ENCODE measurements at places on chromosomes 6 and 20.
A peak's percentile ranks its signal among the peaks of the same experiment; 100 is the strongest.

- H3K36me3 ChIP-seq: no peaks in the 10 kb centered on the region
- no peaks in the 10 kb centered on the region for H3K27me3 ChIP-seq
- no peaks in the 10 kb centered on the region for H3K4me1 ChIP-seq
- no peak overlapping the region for H3K27ac ChIP-seq
- DNase-seq: no peak
Measured at GRCh38 chr20:44850272-44850671, 35.2 kb upstream of the YWHAB start.

DNA sequence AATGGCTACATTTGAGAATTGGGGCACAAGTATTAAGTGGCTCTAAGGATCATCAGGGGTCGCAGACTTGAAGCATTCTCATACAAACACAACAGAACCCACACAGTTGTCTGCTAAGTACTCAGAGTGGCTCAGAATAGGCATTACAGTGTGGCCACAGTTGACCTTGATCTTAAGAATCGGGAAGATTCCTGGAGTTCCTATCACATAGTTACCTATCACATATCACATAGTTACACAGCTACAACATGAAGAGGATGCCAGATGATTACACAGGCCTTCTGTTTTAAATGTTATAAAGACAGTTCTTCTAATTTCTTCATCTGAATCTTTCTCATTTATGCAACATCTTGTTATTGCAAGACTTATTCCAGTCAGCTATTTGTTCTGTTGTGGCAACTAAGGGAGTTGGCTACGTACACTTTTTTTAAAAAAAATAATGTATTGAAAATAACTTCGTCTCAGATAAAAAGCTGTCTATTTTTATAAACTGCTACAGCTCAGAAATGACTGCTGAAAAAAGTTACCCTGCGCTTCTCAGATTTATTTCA is 129.0 kb downstream of the REV3L start:
- H3K27me3 ChIP-seq: no peaks in the 10 kb centered on the region
- H3K27ac ChIP-seq: no peak overlapping the region
- peaks cover 19% of the 10 kb centered on the region for H3K36me3 ChIP-seq

- H3K4me3 ChIP-seq: no peak overlapping the region
- no peak overlapping the region for H3K27ac ChIP-seq
- no peaks in the 10 kb centered on the region for H3K27me3 ChIP-seq
- H3K4me1 ChIP-seq: no peaks in the 10 kb centered on the region
Measured at GRCh38 chr6:127085181-127085580, 33.3 kb upstream of the RSPO3 start.

- H3K27me3 ChIP-seq: no peaks in the 10 kb centered on the region
- peak overlapping the region; percentile 66 for H3K4me3 ChIP-seq
- no peaks in the 10 kb centered on the region for H3K4me1 ChIP-seq
- peak overlapping the region; percentile 80 for H3K27ac ChIP-seq
Measured at GRCh38 chr6:26232940-26233648, 131.9 kb upstream of the BTN3A2 start.

- H3K4me3 ChIP-seq: no peak overlapping the region
- DNase-seq: no peak
- no peaks in the 10 kb centered on the region for H3K27me3 ChIP-seq
- H3K4me1 ChIP-seq: no peaks in the 10 kb centered on the region
Measured at GRCh38 chr20:32695089-32695488, 21.3 kb upstream of the C20orf203 start.

- no peaks in the 10 kb centered on the region for H3K4me1 ChIP-seq
- no peaks in the 10 kb centered on the region for H3K36me3 ChIP-seq
Measured at GRCh38 chr6:147514831-147515230, 6.3 kb downstream of the SAMD5 start.

DNA sequence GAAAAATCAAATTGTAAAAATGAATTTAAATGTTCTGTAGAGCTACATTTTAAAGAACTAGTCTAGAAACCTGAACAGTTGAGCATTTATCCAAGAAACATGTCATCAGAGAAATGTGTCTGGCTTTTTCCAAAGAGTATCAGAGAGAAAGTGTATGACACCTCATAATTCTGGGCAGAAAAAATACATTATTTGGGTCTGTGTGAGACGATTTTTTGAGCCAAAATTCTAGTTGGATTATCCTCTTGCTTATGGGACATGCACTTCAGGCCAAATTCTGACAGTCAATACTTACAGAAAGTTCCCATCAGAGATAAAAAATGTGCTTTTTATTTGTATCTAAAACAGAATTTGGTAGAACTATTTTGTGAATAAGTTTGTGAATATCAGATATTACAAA is 1242.7 kb downstream of the EPHA7 start:
- no peak for DNase-seq
- no peaks in the 10 kb centered on the region for H3K36me3 ChIP-seq
- no peak overlapping the region for H3K27ac ChIP-seq
- H3K4me3 ChIP-seq: no peak overlapping the region
- no peaks in the 10 kb centered on the region for H3K4me1 ChIP-seq
- H3K27me3 ChIP-seq: no peaks in the 10 kb centered on the region

GRCh38 chr20:37379967-37380828 is 34.3 kb downstream of the SRC start:
- H3K27me3 ChIP-seq: no peaks in the 10 kb centered on the region
- DNase-seq: no peak
- no peaks in the 10 kb centered on the region for H3K36me3 ChIP-seq
- H3K4me1 ChIP-seq: peaks cover 5% of the 10 kb centered on the region

DNA sequence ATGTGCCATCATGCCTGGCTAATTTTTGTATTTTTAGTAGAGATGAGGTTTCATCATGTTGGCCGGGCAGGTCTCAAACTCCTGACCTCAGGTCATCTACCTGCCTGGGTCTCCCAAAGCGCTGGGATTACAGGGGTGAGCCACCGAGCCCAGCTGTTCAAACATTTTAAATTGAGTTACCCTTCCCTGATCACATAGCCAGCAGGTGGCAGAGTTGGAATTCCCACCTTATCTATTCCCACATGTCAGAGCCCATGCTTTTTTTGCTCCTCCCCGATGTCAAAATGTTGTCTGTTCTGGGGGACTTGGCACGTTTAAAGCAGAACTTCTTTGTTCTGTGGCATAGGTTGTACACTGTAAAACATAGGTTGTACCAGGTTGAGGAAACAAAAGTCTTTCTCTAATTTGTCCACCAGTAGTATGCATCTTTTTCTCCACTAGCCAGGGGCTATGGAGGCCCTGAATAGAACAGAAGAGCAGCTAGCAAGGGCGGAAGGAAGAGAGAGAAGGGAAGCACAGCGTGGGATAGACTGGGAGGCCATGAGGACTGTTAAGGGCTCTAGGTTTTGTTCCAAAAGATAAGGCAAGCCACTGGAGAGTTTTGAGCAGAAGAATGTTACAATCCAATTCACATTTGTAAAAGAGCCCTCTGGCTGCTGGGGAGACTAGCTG is 7.3 kb upstream of the LBP start:
- no peak for DNase-seq
- H3K4me1 ChIP-seq: no peaks in the 10 kb centered on the region
- no peak overlapping the region for H3K27ac ChIP-seq
- H3K4me3 ChIP-seq: no peak overlapping the region

GRCh38 chr6:131400054-131400778 is 172.8 kb upstream of the ARG1 start:
- no peaks in the 10 kb centered on the region for H3K4me1 ChIP-seq
- DNase-seq: no peak
- no peak overlapping the region for H3K4me3 ChIP-seq
- H3K27me3 ChIP-seq: no peaks in the 10 kb centered on the region
- H3K27ac ChIP-seq: no peak overlapping the region

GRCh38 chr20:34567892-34568865 is 9.7 kb downstream of the MAP1LC3A start:
- peaks cover 8% of the 10 kb centered on the region for H3K36me3 ChIP-seq
- no peak overlapping the region for H3K4me3 ChIP-seq
- no peaks in the 10 kb centered on the region for H3K4me1 ChIP-seq
- H3K27me3 ChIP-seq: no peaks in the 10 kb centered on the region
- no peak for DNase-seq
- no peak overlapping the region for H3K27ac ChIP-seq

- no peaks in the 10 kb centered on the region for H3K4me1 ChIP-seq
- no peak overlapping the region for H3K27ac ChIP-seq
- no peaks in the 10 kb centered on the region for H3K27me3 ChIP-seq
- H3K4me3 ChIP-seq: no peak overlapping the region
- no peak for DNase-seq
- H3K36me3 ChIP-seq: no peaks in the 10 kb centered on the region
Measured at GRCh38 chr6:163702736-163703135, 288.2 kb downstream of the QKI start.

DNA sequence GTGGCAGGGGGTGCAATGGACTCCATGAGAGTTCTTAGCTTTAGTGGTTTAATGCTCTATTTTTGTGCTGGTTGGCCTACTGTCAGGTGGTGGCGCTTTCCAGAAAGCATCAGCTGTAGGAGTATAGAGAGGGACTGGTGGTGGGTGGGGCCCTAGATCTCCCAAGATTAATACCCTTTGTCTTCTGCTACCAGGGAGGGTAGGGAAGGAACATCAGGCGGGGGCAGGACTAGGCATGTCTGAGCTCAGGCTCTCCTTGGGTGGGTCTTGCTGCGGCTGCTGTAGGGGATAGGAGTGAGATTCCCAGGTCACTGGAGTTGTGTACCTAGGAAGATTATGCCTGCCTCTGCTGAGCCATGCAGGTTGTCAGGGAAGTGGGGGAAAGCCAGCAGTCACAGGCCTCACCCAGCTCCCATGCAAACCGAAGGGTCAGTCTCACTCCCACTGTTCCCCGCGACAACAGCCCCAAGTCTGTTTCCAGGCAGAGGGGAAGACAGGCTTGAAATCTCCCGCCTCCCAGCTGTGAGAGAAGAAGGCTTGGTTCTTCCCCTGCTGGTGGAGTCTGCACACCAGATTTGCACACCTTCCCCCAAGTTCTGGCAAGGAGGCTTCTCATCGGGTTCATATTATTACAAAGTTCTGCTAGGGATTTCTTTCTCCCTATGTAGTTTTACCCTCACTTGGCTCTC is 46.7 kb upstream of the PKIB start:
- no peaks in the 10 kb centered on the region for H3K36me3 ChIP-seq
- no peak overlapping the region for H3K4me3 ChIP-seq
- no peaks in the 10 kb centered on the region for H3K4me1 ChIP-seq
- no peaks in the 10 kb centered on the region for H3K27me3 ChIP-seq
- DNase-seq: no peak
- H3K27ac ChIP-seq: no peak overlapping the region

GRCh38 chr6:6556161-6556737 is 32.3 kb upstream of the LY86 start:
- no peak overlapping the region for H3K27ac ChIP-seq
- no peaks in the 10 kb centered on the region for H3K36me3 ChIP-seq
- H3K4me1 ChIP-seq: no peaks in the 10 kb centered on the region
- H3K27me3 ChIP-seq: no peaks in the 10 kb centered on the region
- DNase-seq: no peak
- no peak overlapping the region for H3K4me3 ChIP-seq

- no peak overlapping the region for H3K4me3 ChIP-seq
- no peaks in the 10 kb centered on the region for H3K27me3 ChIP-seq
- no peaks in the 10 kb centered on the region for H3K4me1 ChIP-seq
- H3K36me3 ChIP-seq: no peaks in the 10 kb centered on the region
Measured at GRCh38 chr6:132251711-132252110, 149.6 kb downstream of the MOXD1 start.

- no peak for DNase-seq
- no peak overlapping the region for H3K27ac ChIP-seq
- no peak overlapping the region for H3K4me3 ChIP-seq
- no peaks in the 10 kb centered on the region for H3K27me3 ChIP-seq
Measured at GRCh38 chr6:81713205-81713604, 39.3 kb downstream of the TENT5A start.

GRCh38 chr6:36539814-36540568 is 7.3 kb downstream of the STK38 start:
- no peaks in the 10 kb centered on the region for H3K27me3 ChIP-seq
- peaks cover 62% of the 10 kb centered on the region for H3K36me3 ChIP-seq
- no peak for DNase-seq
- H3K4me3 ChIP-seq: no peak overlapping the region

DNA sequence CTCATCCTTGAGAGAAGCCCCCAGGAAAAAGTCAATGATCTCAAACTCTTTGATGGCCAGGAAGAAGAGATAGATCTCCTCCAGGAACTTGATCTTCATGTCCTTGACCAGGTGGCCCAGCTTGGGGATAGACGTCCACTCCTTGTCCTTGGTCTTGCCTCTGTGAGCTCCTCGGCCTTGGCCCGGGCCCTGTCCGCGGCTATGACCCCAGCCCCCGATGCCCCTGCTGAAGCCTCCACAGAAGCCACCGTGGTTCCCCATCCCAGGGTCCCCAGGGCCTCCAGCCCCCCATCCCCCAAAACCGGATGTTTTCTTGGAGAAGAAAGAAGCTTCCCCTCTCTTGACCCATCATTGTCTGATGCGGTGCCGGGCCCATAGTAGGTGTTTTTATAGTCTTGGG is 195.1 kb downstream of the ZMYND8 start:
- no peak overlapping the region for H3K27ac ChIP-seq
- DNase-seq: no peak
- no peaks in the 10 kb centered on the region for H3K36me3 ChIP-seq
- H3K4me1 ChIP-seq: no peaks in the 10 kb centered on the region
- H3K27me3 ChIP-seq: no peaks in the 10 kb centered on the region
- H3K4me3 ChIP-seq: no peak overlapping the region

DNA sequence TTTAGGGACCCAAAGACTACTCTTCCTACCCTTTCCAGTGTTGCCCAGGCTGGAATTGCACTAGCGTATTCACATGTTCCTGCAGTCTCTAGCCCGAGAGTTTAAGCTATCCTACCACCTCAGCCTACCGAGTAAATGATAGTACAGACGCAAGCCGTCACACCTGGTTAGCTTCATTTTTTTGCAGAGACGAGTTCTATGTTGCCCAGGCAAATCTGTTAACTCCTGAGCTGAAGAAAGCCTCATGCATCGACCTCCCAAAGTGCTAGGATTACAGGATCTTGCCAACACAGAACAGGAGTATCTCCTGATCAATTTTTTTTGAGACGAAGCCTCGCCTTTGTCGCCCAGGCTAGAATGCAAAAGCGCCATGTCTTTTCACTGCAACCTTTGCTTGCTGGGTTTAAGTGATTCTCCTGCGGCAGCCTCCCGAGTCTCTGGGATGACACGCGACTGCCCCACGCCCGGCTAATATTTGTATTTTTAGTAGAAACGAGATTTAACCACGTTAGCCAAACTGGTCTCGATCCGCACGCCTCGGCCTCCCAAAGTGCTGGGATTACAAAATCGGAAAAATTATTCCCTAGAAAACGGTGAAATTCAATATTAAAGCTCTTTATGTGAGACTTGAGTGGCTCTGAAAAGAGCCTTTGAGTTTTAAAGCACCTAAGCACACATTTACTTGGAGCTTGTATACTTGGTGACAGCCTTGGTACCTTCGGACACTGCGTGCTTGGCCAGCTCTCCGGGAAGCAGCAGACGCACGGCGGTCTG is 128.5 kb downstream of the HFE start:
- H3K27me3 ChIP-seq: no peaks in the 10 kb centered on the region
- H3K4me1 ChIP-seq: peaks cover 4% of the 10 kb centered on the region
- H3K4me3 ChIP-seq: peak overlapping the region; percentile 41
- H3K27ac ChIP-seq: peak overlapping the region; percentile 80

Measured in effector memory CD4-positive, alpha-beta T cell (primary cell).